ENCODE measurements at places on chromosomes 16 and 17.

- no peak for DNase-seq
Observed at GRCh38 chr17:80183581-80184422, 14.0 kb downstream of the CARD14 start.

GRCh38 chr17:82876149-82876548, 36.3 kb upstream of the ZNF750 start:
- DNase-seq = no peak

DNA sequence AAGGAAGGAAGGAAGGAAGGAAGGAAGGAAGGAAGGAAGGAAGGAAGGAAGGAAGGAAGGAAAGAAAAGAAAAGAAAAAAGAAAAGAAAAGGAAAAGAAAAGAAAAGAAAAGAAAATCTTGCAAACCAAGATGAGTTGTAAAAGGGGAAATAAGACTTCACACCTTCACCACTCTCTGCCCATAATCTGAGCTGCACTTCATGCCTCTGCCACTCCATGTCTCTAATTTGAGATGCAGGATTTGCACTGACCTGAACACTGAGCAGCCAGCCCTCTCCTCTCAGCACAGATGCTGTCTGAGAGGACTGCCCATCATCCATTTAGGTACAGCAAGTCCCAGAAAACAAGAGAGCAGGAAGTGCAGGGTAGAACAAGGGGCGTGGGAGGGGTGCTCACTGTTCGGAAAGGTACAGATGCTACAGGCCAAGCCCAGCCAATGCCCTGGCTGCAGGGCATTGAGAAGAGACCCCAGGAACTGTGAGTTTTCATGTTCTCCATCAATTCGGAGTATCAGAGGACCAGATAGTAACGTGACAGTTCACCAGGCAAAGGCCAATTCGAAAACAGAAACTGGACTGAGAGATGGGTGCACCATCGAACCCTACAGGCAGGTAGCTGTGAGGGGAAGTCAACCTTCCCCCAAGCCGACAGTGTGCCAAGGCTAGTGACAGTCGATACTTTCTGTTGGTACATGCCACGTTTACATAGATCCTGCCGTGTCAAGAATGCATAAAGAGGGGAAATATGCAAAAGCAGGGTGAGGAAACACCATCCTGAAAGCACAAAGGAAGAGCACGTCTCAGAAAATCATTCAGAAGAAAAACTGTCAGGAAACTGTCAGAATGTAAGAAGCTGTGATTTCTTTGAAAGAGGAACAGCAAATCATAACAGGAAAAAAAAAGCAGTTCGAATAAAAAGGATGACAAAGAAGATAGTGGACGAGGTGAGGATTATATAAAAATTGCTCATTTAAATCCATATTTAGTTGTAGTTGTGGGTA, 142.0 kb upstream of the RCVRN start:
- no peak for DNase-seq

DNA sequence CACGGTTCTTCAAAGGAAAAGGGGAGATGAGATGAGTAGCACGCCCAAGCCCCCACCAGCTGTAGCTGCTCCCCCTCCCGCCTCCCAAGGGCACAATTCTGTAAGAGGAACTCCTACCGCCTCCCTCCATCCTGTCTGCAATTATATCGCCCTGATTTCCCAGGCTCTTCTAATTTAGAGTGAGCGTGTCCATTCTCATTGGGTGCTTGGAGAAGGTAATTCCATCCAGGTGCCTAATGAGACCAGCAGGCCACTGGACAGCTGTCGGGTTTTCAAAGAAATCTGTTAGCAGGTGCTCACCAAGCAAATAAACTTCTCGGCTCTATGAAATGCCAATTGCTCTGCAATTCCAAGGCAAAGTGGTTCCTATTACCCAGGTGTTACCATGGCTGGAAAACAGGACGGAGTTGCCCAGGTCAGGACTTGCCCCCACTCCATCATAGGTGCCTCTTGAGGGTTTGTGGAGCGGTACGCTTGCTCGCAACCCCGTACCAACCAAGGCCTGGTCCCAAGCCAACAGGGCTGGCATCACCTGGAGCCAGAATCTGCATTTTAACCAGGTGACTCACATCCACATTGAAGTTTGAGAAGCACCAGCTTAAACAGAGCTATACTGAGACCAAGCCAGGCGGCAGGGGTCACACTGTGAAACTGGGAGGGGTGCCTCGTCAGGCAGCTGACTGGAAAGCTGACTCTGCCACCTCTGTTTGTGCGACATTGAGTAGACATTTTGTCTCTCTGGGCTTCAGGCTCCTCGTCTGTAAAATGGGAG, 16.5 kb upstream of the MEAK7 start:
- no peak for DNase-seq

DNA sequence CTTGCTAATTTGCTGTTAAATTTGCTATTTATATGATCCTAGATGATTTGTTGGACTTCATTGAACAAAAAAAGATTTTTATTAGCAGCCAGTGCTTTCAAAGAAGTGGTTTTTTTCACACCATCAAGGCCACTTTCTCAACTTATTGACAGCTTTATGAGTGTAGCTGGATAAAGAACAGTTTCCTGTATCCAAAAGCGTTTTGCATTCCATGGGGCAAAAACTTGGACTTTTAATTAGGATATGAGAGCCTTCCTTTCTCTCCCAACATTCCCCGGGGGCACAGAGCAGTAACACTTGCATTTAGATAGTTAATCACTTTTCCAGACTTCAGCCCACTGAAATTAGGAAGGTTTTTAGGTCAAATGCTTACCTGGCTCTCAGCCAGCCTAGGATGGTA, 177.1 kb upstream of the ELAC2 start:
- no peak for DNase-seq

GRCh38 chr17:57045868-57046704, 39.0 kb upstream of the AKAP1 start:
- DNase-seq = peak; percentile 54

GRCh38 chr16:26768385-26769010, 298.2 kb upstream of the C16orf82 start:
- DNase-seq = no peak

DNA sequence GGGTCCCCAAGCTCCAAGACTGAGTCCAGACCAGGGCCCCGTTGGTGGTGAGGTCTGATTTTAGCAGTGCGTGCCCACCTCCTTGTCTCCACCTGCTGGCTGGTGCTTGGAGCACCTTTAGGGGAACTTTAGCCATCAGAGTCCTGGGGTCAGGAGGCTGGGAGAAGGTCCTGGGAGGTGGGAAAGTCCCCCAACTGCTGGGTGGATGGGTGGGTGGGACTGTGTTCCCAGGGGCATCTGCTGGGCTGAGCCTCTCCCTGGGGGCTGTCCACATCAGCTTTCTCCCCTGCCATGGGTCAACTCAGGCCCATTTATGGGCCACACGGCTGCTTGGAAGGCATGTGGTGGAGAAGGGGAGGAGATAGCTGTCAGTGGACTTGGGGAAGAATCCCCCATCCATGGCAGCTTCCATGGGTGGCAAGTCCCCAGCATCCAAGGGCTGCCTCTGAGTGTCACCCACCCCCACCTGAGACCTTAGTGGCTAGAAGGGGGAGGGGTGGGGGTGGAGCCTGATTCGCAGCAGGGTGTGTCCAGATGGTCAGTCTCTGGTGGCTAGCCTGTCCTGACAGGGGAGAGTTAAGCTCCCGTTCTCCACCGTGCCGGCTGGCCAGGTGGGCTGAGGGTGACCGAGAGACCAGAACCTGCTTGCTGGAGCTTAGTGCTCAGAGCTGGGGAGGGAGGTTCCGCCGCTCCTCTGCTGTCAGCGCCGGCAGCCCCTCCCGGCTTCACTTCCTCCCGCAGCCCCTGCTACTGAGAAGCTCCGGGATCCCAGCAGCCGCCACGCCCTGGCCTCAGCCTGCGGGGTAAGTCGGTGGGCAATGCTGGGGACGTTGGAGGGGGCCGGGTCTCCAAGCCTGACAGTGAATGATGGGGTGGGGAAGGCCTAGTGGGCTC, at the start of gene TRPV2:
Gene TRPV2, plus strand, starts transcription at position 541 of the 894 bp plus-strand sequence. CDS start 2,098 bp downstream, outside the sequence.
- peak; percentile 72 for DNase-seq

DNA sequence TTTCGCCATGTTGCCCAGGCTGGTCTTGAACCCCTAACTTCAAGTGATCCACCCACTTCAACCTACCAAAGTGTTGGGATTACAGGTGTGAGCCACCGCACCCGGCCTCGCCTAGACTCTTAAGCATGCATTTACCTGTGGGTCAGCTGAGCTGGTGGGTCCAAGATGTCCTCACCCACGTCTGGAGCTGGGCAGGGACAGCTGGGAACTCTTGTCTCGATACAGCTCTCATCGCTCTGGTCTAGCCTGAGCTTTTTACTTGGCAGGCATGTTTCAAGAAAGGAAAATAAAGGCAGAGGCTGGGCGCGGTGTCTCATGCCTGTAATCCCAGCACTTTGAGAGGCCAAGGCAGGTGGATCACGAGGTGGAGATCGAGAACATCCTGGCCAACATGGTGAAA, 56.9 kb upstream of the PHOSPHO1 start:
- DNase-seq = no peak

Measured in activated CD4-positive, alpha-beta memory T cell treated with anti-CD3 and anti-CD28 coated beads for 36 hours (primary cell).